ENCODE measurements at places on chromosomes 7 and 10.
A peak's percentile ranks its signal among the peaks of the same experiment; 100 is the strongest.

DNA sequence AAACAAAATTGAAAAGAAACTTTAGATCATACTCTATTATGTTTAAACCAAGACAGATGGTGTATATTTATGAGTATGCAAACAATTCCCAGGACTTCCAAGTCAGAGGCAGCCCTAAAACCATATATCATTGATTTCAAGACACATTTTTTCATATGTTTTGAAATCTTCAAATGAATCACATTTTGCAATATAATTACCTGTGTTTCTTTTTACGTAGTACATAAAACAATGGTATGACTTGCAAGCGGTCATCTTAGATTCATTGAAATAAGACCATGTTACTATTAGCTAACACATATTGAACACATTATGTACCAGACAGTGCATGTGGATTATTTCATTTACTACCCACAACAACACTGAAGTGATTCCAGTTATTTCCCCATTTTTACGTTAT is 14.9 kb downstream of the SMURF1 start:
- DNase-seq, result no peak

DNA sequence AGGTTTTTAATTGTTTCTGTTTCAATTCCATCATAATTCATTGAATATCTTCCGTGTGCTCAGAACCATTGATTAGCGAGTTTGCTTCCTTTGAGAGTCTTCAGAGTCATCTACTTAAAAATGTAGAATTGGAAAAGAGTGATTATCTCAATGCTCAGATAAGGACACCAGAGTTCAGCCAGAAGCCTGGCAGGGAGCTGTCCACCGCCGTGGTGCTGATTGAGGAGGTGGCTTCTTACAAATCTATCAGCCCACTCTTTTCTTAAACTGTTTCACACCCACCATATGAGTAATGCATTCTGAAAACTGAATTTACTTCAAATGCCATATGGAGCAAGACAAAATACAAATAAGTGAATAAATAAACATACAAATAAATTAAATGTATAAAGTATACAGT is 79.3 kb downstream of the INSYN2A start:
- DNase-seq, result peak; percentile 10

DNA sequence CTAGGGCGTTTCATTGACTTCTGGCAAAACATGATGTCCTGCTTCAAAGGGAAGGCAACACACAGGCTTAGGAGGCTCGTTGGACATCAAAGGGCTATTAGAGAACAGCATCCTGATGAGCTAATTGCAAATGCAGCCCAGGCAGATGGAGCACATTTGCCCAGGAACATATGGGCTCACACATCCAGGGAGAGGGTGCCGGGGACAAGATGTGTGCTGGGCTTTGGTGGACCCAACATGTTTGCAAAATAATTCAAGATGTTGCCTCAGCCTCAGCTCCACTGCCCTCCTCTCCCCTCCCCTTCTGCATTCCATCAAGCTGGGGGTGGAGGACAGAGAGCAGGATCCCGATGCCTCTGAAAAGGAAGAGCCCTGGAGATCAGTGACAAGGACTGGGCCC is 217.1 kb upstream of the ZMIZ1 start:
- no peak for DNase-seq

- no peak for DNase-seq
Measured at GRCh38 chr7:132022188-132022587, 465.8 kb upstream of the PODXL start.

DNA sequence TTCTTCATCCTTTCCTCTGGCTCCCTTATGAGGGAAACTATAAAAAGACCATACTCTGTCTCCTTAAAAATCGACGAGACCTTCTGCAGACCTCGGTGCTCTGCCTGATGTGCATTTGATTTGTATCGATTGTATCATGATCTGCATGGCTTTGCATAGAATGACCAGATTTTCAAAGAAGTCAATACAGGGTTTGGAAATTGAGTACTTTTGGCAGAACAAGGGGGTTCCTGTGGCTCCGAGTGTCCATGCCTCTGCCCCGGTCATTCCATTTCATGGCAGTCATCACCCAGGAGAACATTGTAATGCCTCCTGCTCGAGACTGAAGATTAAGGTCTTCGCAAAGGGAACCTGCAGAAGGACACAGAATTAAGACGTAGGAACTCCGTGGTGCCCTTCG is 685 bp downstream of the CASP2 start:
- DNase-seq, result no peak

All from stimulated activated CD4-positive, alpha-beta T cell treated with anti-CD3 and anti-CD28 coated beads, Interleukin-12 subunit alpha, Interleukin-12 subunit beta, amount 100 ng/mL, for 4 hours (primary cell).